ENCODE measurements at places on chromosomes 2 and 18.
A peak's percentile ranks its signal among the peaks of the same experiment; 100 is the strongest.

DNA sequence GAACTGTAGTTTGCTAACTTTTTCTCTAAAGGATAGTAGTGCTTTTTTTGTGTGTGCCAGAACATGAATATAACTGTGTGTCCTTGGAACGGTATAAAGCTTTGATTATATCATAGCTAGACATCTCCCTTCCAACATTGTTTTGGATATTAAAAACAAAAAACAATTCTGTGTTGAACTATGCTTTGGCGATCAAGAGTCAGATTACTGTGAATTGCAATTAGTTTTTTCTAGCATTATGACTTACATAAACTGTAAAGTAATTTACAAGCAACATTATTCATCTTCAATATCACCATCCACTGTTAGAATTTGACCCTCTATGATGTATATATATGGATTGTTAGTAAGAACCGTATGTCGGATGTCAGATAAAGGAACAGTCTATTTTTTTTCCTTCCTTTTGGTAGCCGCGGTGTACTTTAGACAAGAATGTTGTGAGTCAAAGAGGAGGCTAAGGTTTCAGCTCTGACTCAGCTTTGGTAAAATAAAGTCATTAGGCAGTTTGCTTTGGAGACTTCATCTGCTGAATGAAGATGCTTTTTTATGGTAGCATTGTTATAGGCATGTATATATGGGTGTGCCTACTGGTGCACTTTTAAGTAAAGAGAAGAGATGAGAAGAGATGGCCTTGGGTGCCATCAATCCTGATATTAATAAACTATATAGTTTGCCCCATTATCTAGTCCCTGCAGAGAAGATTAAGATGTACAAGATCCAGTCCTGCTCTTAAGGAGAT, 76.4 kb downstream of the LTBP1 start:
- no peak for DNase-seq
- H3K4me3 ChIP-seq = no peak overlapping the region
- no peaks in the 10 kb centered on the region for H3K36me3 ChIP-seq

DNA sequence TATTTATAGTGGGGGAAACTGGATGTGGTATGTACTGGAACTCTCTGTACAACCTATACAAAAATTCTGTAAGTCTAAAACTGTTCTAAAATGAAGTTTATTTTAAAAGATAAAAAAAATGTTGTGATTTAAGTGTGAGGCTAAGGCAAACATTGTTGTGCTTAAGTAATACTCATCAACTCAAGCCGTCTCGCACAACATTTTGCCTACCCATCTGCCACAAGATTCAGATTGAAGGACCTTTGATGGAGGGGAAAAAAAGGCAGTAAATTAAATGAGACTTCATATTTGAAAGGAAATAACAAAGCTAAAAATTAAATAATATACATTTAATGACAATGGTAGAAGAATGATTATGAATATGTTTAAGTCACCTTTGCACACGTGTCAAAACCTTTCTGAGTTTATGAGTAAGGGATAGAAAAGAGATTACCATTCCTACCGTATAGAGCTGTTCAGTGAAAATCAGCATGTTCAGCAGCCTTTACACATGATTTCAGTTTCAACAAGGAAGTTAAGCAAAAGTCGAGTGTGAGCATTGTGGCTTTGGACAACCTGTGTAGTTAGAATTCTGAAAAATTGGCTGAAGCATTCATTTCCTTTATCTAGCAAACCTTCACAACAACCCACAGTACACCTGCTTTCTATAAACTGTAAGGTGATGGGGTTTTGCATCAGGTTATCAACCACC, 499.3 kb downstream of the IRS1 start:
- no peak overlapping the region for H3K4me3 ChIP-seq
- no peak overlapping the region for H3K27ac ChIP-seq
- DNase-seq = no peak
- H3K4me1 ChIP-seq = no peaks in the 10 kb centered on the region

GRCh38 chr2:40558761-40559160, 106.9 kb upstream of the SLC8A1 start:
- no peak overlapping the region for H3K27ac ChIP-seq
- DNase-seq = no peak
- no peaks in the 10 kb centered on the region for H3K27me3 ChIP-seq
- H3K4me1 ChIP-seq = no peaks in the 10 kb centered on the region
- H3K36me3 ChIP-seq = no peaks in the 10 kb centered on the region

GRCh38 chr2:85413592-85414420, 3.6 kb upstream of the CAPG start:
- no peaks in the 10 kb centered on the region for H3K36me3 ChIP-seq
- DNase-seq = peak; percentile 80
- H3K4me3 ChIP-seq = peak overlapping the region; percentile 80
- peaks cover 4% of the 10 kb centered on the region for H3K4me1 ChIP-seq
- no peaks in the 10 kb centered on the region for H3K27me3 ChIP-seq
- no peak overlapping the region for H3K27ac ChIP-seq

DNA sequence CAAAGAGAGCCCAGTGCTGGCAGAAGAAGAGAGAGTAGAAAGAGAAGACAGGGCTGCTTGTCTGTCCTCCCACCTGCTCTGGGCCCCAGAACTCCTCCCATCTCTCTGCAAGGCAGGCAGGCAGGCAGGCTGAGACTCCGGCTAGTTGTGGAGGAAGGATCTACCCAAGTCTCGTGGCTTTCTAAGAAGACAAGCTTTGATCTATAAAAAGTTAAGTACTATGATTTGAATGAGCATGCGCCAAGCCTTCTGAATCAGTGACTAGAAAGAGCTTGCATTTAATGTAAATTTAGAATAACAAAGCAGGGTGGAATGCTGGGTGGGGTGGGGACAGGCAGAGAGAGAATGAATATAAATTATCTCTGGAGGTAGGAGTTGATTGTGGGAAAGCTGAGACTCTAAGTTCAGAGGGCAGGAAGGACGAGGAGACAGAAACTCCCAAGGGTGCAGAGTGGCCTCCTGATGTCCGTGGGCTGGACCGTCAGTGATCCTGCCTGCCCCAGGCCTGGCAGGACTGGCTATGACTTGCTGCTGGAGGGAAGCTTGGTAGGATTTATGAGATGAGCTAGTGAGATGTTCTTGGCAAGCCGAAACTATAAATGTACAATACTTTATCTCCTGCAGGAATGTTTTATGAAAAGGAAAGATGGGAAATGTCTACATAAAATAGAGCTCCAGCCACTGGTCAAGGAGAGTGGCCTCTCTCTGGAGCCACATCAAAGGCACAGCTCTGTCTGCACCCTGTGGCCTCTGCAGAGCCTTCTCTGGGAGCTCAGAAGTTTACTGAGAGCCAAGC, 447.5 kb downstream of the TNS1 start:
- no peak overlapping the region for H3K4me3 ChIP-seq
- H3K4me1 ChIP-seq = peaks cover 24% of the 10 kb centered on the region
- H3K27me3 ChIP-seq = no peaks in the 10 kb centered on the region
- H3K36me3 ChIP-seq = no peaks in the 10 kb centered on the region
- no peak overlapping the region for H3K27ac ChIP-seq

DNA sequence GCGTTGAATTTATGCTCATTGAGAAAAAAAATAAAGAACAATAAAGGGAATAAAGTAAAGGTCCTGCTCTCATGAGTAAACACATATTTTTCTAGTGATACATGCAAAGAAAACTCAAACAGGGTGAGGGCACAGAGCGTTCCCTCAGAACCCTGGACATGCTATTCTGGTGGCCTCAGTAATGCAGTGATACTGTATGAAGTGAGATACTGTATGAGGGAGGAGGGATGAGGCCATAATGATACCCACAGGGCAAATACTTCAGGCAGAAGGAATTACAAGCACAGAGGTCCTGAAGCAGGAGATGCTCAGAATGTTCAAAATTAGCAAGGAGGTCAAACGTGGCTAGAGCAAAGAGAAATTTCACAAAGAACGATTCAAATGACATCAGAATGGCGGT, 28.4 kb upstream of the RNU4ATAC start:
- H3K36me3 ChIP-seq = peaks cover 62% of the 10 kb centered on the region
- H3K4me3 ChIP-seq = peak overlapping the region; percentile 71
- no peaks in the 10 kb centered on the region for H3K27me3 ChIP-seq
- no peak for DNase-seq
- no peak overlapping the region for H3K27ac ChIP-seq
- no peaks in the 10 kb centered on the region for H3K4me1 ChIP-seq

- no peak for DNase-seq
- H3K36me3 ChIP-seq = no peaks in the 10 kb centered on the region
- H3K4me3 ChIP-seq = no peak overlapping the region
- H3K27me3 ChIP-seq = no peaks in the 10 kb centered on the region
- no peaks in the 10 kb centered on the region for H3K4me1 ChIP-seq
Measured at GRCh38 chr18:49019446-49020045, 68.8 kb upstream of the SMAD7 start.

- peak overlapping the region; percentile 68 for H3K27ac ChIP-seq
- H3K36me3 ChIP-seq = no peaks in the 10 kb centered on the region
- no peak overlapping the region for H3K4me3 ChIP-seq
- H3K27me3 ChIP-seq = no peaks in the 10 kb centered on the region
- no peak for DNase-seq
Measured at GRCh38 chr2:8162552-8162951, 519.3 kb upstream of the ID2 start.

DNA sequence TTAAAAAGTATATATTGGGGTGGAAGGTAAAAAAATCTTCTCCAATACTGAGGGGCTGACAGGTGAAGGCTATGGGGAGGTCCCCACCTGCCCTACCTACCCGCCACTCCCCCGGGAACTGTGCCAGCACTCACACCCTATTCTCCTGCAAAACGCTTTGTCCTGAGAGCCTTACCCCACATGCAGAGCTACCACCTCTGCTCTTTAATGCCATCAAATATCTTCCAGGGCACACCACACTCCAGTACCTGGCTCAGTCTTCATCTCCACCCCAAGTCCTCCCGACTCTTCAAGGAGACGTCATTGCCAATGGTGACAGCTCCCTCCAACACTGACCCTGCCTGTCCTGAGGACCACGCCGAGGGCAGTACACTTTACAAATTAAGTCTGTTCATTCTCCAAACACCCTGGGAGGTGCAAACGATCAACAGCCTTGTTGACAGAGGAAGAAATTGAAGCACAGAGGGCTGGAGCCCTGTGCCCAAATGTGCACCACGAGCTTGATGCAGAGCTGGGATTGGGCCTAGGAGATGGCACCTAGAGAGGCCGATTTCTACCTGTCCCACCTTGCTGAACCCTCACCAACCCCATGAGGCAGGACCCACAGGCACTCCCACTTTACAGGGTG, 6.0 kb upstream of the GPR55 start:
- no peak overlapping the region for H3K4me3 ChIP-seq
- H3K27ac ChIP-seq = no peak overlapping the region
- no peaks in the 10 kb centered on the region for H3K4me1 ChIP-seq
- peak; percentile 28 for DNase-seq
- H3K36me3 ChIP-seq = no peaks in the 10 kb centered on the region

GRCh38 chr18:37630334-37630733, 64.7 kb upstream of the CELF4 start:
- no peaks in the 10 kb centered on the region for H3K36me3 ChIP-seq
- no peak overlapping the region for H3K4me3 ChIP-seq
- no peak overlapping the region for H3K27ac ChIP-seq
- no peaks in the 10 kb centered on the region for H3K4me1 ChIP-seq
- DNase-seq = no peak
